ENCODE measurements at places on chromosomes 4 and X.

GRCh38 chrX:132413459-132413858 lies 75.4 kb downstream of the MBNL3 start:
- DNase-seq = peak; percentile 75

DNA sequence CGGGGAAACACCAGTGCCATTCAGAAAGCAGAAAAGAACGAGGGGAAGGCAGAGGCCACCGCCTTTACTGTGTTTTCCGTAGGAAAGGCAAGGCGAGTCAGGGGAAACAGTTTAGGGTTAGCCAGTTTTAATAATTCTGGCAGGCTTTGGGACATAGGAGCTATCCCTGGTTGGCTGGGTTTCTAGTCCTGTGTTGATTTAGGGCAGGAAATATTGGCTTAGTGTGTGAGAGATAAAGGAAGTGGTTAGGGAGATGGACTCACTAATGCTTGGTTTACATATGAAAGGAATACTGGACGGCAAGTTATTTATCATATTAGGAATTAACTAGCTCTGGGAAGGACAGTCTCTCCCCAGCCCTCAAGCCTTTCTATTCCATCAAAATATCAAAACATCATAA lies 53.1 kb downstream of the SYNPO2 start:
- DNase-seq = no peak

- DNase-seq = no peak
These were observed 17.4 kb downstream of the ADH6 start for GRCh38 chr4:99201690-99202089.

DNA sequence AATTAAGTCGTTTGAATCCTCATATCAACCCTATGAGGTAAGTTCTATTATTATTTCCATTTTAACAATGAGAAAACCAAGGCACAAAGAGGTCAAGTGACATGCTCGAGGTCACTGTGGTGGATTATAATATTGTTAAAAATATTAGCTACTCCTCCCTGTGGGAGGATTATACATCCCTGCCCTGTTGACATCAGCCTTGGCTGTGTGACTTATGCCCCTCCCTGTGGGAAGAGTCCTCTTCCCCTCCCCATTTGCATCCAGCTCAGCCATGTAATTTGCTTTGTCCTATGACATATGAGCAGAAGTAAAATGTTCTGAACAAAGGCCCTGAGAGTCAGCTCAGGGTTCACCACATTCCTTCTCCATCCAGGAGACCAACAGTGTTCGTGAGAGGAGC lies 152.7 kb upstream of the ZIC3 start:
- no peak for DNase-seq

- no peak for DNase-seq
These were observed 128.5 kb downstream of the ZNF330 start for GRCh38 chr4:141349236-141349635.

DNA sequence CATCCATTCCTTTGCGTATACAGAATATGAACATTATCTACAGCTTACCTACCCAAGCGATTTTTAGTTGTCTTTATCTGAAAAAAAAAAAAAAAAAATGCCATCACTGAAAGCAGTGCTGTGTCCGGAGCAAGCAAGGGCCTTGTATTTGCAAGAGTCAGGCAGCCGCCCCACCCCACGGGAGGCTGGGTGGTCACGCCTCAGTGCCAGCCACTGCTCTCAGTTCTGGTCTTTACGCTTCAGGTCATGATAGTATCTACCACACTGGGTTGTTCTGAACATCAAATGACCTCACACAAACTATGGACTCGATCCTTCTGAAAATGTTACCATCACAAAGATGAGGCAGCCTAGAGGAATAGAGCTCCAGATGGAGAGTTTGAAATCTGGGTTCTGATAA lies 62.7 kb upstream of the HELT start:
- no peak for DNase-seq

- DNase-seq = no peak
These were observed 318.7 kb downstream of the PCDH18 start for GRCh38 chr4:137213372-137214173.

GRCh38 chrX:25869761-25870160 lies 268.4 kb upstream of the MAGEB18 start:
- no peak for DNase-seq

DNA sequence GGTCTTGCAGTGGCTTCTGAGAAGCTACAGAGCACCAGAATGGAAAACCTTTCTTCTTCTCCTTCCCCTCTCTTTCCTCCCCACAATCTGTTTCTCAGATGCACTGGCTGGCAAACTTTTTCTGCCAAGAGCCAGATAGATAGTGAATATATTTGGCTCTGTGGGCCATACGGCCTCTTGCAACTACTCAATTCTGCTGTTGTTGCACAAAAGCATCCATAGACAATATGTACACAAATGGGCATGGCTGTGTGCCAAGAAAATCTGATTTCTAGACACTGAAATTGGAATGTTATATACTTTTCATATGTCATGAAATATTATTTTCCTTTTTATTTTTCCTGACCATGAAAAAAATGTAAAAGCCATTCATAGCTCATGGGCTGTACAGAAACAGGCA lies 3.1 kb downstream of the PHEX start:
- DNase-seq = no peak

GRCh38 chrX:37361596-37361995 lies 12.4 kb downstream of the PRRG1 start:
- no peak for DNase-seq

GRCh38 chr4:113784497-113785250 lies 23.1 kb upstream of the CAMK2D start:
- no peak for DNase-seq

DNA sequence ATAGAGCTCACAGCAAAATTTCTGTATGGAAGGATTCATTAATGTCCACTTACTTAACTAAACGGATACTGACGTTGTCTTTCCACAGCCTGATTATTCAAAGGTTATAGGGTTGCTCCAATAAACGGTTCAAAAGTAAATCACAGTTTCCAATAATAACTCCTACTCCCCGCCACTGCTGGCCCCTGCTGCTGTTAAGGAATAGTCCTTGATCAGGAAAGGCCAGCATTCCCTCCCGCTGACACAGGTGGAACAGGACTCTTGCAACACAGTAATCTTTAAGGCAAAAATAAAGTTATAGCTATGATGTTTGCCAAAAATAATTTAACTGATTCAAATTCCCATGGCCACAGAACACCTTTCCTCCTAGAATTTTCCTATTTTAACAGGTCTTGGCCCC lies 53.9 kb downstream of the FAT1 start:
- DNase-seq = no peak

- no peak for DNase-seq
These were observed 30.9 kb downstream of the STOX2 start for GRCh38 chr4:183936047-183936446.

GRCh38 chr4:13534344-13535063 lies 9.8 kb downstream of the NKX3-2 start:
- DNase-seq = peak; percentile 60

- DNase-seq = no peak
These were observed 147.2 kb upstream of the BCOR start for GRCh38 chrX:40244980-40245379.

- DNase-seq = no peak
These were observed 741.5 kb downstream of the STIM2 start for GRCh38 chr4:27602172-27602571.

GRCh38 chr4:10180927-10181744 lies 64.5 kb upstream of the WDR1 start:
- no peak for DNase-seq

- DNase-seq = no peak
These were observed 14.6 kb downstream of the CTBP1 start for GRCh38 chr4:1234309-1234695.

GRCh38 chrX:2283111-2283859 lies 217.5 kb downstream of the DHRSX start:
- no peak for DNase-seq

DNA sequence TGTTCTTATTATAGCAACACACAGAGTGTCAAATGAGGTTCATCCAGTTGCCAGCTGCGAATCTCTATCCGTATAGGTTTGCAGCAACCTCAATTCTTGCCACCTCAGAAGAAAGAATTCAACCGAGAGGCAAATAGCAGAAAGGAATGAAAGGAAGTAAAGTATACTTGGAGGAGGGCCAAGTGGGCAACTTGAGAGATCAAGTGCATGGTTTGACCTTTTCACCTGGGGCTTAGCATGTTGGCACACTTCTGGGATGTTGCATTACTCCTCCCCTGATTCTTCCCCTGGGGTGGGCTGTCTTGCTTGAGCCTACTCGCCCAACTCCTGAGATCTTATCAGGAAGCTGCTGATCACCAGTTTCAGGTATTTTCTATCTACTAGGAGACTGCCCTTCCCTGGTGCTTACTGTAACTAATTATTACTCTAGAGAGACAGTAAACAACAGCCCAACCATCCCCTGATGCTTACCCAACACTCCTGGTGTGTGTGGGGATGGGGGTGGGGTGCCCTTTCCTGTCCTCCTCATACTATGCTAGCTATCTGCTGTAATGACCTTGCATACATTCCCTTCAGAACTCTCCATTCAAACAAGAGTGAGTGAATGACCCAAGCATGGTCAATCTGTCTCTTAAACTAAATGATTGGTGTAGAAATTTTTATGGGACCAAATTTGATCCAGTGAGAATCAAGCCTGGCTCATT lies 7.3 kb upstream of the TMEM33 start:
- no peak for DNase-seq

DNA sequence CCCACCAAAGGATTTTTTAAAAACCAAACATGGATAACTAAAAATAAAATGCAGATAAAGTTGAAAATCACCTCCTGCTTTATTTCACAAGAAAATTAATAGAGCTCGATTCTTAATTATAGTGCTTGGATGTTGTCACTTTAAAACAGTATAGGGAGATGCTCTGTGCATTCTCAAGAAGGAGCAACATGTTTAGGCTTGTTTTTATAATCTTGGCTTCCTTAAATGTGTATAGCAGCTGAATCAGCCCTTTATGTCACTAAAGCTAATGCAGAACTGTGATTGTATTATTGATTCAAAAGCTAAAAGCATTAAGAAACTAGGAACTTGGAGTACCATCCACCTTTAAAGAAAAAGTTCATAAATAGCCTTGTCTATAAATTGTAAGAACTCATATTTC lies 12.9 kb downstream of the UTP3 start:
- no peak for DNase-seq

- DNase-seq = peak; percentile 77
These were observed 33.5 kb downstream of the ARHGEF9 start for GRCh38 chrX:63751481-63751880.

DNA sequence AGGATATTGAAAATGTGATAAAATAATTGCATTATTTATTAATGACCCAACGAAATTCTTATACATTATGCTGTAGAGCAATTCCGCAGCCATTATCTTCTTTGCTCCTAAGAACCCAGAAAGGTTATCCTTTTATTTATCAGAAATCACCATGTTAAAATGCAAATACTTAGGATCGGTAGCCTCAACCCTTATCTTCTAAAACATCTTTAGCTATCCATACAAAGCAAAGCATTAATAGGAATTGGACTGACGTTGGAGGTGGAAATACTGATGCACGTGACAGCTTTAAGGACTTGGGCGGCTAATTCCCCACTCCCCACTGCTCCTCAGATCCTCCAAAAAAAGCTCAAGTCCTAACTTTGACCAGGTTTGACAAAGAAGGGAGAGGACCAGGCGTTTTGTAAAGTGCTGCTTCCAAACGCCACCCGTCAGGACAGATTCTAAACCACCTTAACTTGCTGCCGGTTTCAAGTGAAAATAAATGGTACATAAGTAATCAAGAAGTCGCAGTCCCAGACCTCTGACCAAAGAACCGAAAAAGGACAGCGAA lies 539 bp upstream of the SPCS3 start:
- DNase-seq = no peak

DNA sequence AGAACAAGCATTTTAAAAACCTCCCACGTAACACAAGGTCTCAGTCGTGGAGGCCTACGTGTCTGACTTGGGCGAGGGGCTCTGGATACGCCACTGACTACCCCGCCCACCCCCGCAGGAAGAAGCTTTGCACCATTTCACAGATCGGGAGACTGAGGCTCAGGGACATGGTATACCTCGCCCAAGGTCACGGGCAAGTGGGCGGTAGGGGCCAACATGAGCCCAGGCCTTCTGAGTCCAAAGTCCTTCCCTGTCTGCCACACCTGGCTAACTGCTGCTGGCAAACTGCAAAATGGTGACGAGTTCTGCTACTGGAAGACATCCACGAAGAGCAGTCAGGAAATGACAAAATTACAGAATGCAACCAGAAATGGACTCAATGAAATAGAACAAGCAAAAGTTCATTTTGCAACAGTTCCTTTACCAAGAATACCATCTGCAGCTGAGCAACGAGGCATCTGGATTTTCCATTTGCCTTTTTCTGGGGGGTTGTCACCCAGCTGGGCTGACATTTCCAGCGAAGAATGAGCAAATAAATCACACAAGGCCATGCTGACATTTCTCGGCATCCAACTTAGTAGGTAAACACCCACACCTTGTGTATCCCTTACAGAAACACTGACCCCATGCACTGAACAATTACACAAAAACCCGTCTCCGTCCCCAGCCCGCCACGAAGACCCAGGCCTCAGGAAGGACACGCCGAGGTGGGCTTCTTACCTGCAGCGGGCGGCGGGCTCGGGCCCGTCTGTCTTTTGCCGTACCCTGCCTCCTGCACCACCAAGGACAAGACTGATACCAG lies 70.2 kb upstream of the AFAP1 start:
- no peak for DNase-seq

DNA sequence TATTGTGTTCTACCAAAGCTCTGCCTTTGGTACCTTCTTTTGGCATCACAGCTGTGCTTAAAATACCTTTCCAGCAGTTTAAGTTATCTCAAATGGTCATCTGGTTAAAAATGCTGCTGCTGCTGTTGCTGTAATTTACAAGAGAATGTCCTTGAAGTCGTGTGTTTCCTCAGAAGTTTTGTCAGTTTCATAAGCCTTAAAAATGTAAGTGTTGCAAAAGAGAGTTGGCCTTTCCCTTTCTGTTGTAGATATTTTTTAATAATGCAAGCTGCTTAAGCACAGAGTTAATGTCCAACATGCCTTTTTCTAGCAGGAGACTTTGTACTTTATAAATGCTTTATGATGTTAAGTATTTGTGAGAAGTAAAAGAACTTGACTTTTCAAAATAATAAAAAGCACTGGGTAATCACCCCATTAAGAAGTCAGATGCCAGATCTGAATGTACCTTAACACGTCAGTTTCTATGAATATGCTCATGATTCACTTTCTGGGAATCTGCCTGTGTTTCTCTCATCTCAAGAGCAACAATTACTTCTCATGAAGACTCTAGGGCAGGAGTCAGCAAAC lies 35.3 kb upstream of the TENM3 start:
- DNase-seq = no peak

DNA sequence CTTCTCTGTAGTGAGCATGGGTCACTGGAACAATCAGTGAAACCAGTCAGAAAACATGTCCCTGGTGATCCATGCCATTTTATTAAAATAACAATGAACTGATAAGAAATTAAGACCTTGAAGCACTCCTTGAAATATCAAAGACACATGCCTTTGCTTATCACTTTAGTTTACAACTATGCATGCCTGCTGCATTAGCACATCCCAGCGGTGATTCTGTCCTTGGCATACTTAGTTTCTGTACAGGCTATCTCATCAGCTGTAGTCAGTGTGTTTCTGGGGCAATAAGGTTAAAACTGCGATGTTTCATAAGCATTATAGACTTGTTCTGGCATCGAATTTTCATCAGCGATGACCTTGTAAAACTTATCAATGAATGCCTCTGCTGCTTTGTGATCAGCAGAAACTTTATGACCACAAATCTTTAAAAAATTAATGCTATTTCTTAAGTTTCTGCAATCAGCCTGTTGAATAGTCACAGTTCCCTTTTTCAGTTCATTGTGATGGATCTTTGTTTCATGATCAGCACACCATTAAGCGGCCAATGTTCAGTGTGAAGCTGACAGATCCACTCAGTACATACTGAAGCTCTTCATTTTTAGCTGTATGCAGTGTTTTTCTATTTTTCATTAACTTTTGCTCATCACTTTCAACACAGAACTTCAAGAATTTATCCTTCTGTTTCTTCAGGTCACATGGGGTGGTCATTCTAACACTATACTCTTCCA lies 150.5 kb downstream of the RNF150 start:
- no peak for DNase-seq
